T-cell (primary cell): ENCODE measurements at places on chromosomes 6 and 20. TPM values are rescaled to one million over a fixed set of nuclear protein-coding genes. Genes with fewer than 3 reads are reported as not detected.

DNA sequence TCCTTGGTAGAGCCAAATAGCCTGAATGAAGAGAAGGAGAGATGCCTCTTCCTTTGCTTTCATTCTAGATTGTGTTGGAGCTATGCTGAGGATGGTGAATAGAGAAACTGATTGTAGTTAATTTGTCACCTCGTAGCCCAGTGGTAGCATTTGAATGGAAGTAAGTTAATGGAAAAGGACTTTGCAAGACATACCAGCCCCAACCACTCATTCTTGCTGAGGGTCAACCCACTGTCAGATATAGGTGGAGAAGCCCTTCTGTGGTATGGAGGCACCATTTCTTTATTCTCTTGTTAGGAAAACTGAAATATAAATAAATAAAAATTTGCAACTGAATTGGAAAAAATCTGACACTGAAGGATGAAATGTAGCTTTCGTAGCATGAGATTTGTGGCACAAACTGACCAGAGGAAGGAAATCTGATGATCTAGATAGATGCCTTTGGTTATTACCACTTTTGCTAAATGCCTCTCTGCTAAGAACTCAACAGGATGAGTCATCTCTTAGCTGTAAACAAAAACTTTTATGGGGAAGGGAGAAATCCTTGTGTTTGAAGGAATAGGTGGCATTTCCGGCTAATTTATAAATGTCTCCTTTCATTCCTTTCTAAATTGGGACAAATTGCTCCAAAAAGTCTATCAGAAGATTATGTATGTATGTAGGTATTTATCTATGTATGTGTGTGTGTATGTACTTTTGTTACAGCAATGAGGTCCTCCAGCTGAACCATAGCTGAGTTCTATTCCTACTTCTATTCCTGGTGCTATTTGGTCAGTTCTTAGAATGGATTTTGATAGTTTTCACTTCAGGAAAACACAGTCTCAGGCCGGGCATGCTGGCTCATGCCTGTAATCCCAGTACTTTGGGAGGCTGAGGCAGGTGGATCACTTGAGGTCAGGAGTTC, 76.5 kb upstream of the SUPT3H start:
- no peak overlapping the region for H3K27ac ChIP-seq
- no peaks in the 10 kb centered on the region for H3K27me3 ChIP-seq
- peaks cover 12% of the 10 kb centered on the region for H3K4me1 ChIP-seq

DNA sequence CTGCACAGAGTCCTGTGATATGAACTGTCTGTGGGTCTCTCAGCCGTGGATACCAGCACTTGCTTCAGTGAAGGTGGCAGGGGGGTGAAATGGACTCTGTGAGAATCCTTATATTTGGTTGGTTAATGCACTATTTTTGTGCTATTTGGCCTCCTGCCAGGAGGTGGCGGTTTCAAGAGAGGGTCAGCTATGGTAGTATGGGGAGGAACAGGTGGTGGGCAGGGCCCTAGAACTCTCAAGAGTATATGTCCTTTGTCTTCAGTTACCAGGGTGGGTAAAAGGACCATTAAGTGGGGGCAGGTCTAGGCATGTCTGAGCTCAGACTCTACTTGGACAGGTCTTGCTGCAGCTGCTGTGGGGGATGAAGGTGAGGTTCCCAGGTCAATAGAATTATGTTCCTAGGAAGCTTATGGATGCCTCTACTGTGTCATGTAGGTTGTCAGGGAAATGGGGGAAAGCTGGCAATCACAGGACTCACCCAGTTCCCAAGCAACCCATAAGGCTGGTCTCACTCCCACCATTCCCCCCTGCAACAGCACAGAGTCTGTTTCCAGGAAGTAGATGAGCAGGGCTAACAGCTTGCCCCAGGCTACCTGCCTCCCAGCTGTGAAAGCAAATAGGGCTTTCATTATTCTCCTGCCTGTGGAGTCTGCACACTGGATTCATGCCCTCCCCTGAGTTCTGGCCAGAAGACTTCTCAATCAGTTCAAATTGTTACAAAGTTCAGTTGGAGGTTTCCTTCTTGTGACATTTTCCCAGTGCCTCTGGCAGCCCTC, 56.8 kb upstream of the PHIP start:
- H3K27ac ChIP-seq, result no peak overlapping the region
- no peaks in the 10 kb centered on the region for H3K4me1 ChIP-seq
- no peaks in the 10 kb centered on the region for H3K36me3 ChIP-seq
- H3K27me3 ChIP-seq, result no peaks in the 10 kb centered on the region

DNA sequence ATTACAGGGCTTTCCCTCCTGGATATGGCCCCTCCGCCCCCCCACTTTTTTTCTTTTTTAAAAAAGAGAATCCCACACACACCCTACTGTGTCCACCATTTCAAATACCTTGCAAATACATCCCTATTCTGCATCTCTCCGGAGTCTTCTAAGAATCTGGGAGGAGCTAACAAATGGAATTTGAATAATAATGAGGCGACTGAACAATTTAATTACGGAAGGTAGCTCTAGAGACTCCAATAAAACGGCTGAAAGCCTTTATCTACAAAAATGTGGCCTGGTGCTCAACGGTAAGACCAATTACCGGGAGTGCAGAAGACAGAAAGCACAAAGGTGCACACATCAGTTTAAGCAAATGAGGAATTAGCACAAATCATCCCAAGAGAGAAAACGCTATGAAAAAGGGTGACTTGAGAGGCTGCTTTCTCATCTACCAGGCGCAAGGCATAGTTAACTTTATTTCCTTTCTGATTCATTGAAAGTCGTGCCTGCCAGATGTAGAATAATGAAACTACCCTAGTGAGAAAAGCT, 1.8 kb downstream of the RRAGD start:
- H3K36me3 ChIP-seq, result no peaks in the 10 kb centered on the region
- H3K27ac ChIP-seq, result no peak overlapping the region
- H3K27me3 ChIP-seq, result peaks cover 29% of the 10 kb centered on the region
- H3K4me1 ChIP-seq, result peaks cover 7% of the 10 kb centered on the region
- DNase-seq, result no peak

DNA sequence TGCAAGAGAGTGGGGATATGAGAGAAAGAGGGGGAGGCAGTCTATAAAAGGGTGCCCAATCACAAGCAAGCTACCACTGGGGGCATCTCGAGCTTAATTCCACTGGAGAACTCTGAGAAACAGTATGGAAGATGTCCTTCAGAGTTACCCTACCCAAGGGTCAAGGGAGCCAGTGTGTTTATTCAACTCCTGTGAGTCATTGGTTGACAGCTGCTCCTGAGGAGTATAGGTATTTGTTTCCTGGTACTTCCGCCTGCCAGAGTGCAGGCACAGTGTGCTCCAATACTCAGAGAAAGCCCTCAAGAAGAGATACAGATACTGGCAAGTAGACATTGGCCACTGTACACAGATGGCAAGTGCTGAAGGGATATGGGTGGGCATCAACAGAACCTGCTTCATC, 49.5 kb downstream of the ARHGAP40 start:
- no peaks in the 10 kb centered on the region for H3K36me3 ChIP-seq
- H3K4me1 ChIP-seq, result peaks cover 6% of the 10 kb centered on the region
- no peak overlapping the region for H3K4me3 ChIP-seq
- peaks cover 65% of the 10 kb centered on the region for H3K27me3 ChIP-seq
- H3K27ac ChIP-seq, result no peak overlapping the region

DNA sequence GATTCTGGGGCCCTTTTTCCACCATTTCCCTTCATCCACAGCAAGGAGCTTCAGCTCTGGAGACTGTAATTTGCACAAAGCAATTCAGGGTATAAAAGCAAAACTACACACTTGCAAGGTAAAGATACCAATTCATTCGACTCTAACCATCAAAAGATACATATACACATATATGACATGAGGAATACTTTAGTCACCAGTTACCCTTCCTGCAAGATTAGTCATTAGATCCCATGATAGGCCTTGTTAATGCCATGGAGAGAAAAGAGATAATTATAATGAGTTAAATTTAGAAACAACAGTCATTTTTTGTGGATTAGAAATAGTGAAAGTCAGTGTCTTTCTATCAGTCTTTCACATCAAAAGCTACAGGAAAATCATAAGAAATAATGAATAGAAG, 204.2 kb downstream of the KCNQ5 start:
- H3K36me3 ChIP-seq, result no peaks in the 10 kb centered on the region
- H3K4me3 ChIP-seq, result no peak overlapping the region

DNA sequence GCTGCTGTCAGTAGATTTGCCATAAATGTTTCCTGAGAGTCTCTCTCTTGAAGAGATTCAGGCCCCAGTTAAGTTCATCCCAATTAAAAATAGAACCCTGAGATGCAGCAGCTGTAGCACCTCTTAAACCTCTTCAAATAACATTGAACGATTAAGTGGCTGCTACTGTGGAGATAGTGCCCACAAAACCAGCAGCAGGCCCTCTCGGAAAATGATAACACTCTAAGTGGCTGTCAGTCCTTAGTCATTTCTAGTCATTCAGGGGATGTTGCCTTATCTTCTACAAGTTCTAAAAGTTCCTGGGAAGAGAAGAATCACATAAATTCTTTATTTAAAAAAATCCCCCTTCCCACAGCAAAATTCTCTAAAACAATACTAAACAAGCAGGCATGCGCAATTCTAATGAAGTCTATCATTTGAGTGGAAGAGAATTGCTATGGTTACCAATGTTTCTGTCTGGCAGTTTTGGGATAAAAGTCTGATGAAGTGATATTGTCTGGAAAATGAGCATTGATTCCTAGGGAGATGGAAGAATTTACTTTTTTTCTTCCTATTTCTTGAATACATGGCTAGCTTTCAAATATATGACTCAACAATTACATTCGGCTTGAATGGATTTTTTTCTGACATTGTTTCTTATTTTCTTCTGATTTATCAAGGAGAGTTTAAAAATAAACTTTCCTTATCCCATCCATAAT, 131.9 kb downstream of the TRMT11 start:
- H3K4me1 ChIP-seq, result no peaks in the 10 kb centered on the region
- H3K4me3 ChIP-seq, result no peak overlapping the region
- no peak for DNase-seq

Gene COL12A1
- total RNA-seq, result 0.95 TPM
